ENCODE measurements at places on chromosomes 1 and 21.

- no peak for DNase-seq
Observed at GRCh38 chr1:101444381-101444780, 207.6 kb downstream of the S1PR1 start.

DNA sequence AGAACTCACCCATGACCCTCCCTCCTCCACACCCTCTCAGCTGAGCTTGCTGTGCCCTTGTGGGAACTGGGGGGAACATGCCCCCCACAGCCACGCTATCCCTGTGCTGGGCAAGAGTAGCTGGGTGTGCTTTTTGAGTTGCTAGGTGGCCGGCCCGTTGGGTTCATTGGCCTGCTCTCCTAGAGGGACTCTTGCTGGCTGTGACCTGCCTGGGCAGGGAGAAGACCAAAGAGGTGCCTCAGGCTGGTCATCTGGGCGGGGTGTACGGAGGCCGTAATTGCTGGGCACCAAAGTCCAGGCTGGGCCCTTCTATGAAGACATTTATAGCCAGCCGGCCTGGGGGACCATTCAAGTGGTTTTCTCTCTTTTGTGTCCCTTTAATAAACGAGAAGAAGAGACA lies 138.3 kb upstream of the ZBTB40 start:
- no peak for DNase-seq

- DNase-seq, result no peak
Observed at GRCh38 chr1:158112994-158113758, 67.5 kb upstream of the CD1D start.

DNA sequence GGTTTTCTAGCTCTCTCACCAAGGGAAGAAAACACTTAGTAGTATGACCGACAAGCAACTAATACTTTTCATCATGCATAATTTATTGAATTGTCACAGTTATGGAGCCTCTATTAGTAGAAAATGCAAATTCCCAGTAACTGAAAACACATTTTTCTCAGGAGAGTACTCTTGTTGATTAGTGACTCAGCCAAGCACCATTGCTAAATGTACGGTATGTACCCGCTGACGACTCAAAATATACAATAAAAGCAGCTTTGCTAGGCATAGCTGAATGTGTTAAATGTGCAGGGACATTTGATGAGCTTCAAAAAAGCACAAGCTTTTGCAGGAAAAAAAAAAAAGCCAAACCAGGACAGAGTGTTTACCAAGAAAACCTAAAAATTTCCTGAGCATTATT lies 63.9 kb downstream of the WDR64 start:
- no peak for DNase-seq

GRCh38 chr1:9478021-9478420 lies 61.2 kb upstream of the SLC25A33 start:
- no peak for DNase-seq

GRCh38 chr1:154442006-154442740 lies 37.0 kb downstream of the IL6R start:
- DNase-seq, result no peak

DNA sequence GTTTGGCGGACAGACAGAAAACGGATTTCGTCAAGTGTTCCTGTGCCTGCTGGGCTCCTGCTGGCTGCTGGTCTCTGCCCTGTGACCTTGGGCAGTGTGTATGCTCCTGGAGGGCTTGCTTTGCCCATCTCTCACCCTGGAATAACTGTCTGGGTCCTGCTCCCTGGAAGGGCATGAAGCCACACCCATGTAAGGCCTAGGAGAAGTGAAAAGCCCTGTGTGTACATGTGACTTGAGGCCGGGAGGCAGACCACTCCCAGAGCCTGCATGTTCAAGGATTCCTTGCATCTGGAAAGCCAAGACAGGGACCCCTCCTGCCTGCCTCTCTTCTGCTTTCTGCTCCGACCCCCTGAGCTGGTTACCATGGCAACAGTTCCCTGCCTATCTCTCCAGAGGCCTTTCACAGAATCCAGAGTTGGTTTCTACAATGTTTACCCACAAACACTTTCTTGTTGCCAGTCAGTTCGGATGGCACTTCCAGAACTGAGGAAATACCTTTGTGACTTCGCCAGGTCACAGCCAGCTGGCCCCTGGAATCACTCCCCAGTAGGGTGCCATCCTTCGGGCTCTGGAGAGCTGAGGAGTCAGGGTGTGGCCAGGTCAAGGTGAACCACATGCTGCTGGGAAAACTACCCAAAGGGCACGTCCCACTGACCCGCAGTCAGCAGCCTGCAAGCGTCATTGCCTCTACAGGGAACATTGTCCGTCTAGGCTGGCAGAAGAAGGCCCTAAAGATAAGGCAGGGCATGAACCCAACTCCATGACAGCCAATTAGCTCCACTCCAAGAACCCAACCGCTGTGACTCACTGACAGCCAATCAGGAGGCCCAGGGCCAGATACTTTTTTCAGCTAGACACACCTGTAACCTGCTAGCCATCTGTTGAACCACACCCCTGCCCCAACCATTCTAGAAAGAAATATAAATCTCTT lies 14.7 kb upstream of the GPR37L1 start:
- no peak for DNase-seq

DNA sequence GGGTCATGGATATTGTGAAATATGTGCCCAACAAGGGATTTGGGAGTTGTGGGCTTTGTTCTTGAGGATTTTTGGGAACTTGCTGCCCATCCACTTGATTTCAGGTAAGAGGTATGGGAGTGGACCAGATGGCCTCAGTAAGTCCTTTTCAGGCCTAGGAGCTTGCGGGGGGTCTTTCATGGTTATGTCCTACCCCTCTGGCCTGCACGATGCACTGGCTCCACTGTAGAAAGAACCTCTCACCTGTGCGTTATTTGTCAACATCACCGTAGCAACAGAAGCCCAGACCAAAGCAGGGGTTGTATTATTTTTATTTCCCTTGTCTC lies 8.6 kb downstream of the RIIAD1 start:
- no peak for DNase-seq

GRCh38 chr1:41109310-41110197 lies 88.0 kb upstream of the SLFNL1 start:
- no peak for DNase-seq

GRCh38 chr1:247366926-247367645 lies 35.4 kb upstream of the ZNF496 start:
- DNase-seq, result no peak

DNA sequence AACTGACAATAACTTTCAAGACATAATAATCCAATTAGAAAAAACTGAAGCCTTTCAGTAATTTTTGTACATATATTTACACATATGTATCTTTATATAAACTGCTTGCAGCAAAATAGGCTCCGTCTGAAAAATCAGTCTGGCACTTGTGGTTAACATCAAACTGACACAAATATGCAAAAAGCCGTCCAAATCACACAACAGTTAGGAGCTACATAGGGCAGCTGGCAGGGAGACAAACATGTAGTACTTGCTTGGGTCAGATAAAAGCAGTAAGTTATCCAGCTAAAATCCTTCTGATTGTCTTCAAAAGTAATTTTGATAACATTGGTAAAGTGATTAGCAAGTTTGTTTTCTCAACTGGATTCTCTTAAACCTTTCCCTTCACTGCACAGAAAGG lies 14.7 kb upstream of the GUCA2A start:
- no peak for DNase-seq

GRCh38 chr1:202561726-202562443 lies 148.4 kb downstream of the SYT2 start:
- no peak for DNase-seq

GRCh38 chr1:148318123-148318903 lies 164.8 kb downstream of the PPIAL4G start:
- DNase-seq, result no peak

DNA sequence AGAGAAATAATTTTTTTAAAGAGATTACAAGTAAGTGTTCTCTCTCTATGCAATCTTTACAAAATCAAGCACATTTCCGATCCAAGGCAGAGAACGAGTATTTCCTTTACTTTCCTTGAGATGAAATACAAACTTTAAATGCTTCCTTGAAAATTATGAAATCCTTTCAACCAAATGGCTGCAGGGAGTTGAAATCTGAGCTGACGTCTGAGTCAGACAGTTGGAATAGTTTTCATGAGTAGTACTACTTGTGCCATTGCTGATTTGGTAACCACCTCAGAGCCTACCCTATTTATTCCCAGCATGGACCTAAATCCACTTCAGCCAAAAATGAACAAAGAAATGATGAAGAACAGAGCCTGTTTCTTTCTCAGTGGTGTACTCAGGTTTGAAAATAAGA lies 183.6 kb downstream of the GIPC2 start:
- no peak for DNase-seq

- no peak for DNase-seq
Observed at GRCh38 chr1:3130268-3130667, 61.3 kb downstream of the PRDM16 start.

- DNase-seq, result peak; percentile 11
Observed at GRCh38 chr1:215567491-215568298, 591 bp downstream of the KCTD3 start.

DNA sequence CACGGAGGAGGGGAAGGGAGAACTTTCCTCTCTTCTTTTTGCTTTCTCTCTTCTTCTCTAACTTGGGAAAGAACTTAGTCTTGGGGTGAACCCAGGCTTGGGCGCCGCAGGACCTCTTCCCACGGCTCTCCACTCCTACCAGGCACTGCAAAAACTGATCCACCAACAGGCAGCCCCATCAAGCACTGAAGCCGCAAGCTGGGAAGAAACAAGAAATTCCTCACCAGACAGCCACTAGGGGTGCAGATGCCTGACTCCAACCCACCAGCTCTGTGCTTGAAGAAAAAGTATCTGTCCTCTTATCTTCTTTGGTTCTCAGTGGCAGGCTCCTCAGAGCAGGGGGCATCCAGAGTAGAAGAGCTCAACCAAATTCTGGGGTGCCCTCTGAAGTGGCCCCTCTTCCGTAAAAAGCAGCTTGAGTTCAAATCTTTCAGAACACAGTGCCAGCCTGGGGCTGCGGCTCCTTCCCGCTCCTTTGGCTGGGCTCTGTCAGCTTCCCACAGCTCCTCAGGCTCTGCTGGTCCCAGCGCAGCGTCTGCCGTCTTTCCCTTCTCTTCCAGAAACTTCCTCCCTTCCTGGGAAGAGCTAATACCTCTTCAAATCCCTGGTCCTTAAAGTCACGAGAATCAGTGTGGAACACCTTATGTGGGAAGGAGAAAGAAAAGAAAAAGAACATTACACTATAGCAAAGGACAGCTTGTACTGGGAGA lies 2.4 kb downstream of the SLC41A1 start:
- DNase-seq, result no peak

DNA sequence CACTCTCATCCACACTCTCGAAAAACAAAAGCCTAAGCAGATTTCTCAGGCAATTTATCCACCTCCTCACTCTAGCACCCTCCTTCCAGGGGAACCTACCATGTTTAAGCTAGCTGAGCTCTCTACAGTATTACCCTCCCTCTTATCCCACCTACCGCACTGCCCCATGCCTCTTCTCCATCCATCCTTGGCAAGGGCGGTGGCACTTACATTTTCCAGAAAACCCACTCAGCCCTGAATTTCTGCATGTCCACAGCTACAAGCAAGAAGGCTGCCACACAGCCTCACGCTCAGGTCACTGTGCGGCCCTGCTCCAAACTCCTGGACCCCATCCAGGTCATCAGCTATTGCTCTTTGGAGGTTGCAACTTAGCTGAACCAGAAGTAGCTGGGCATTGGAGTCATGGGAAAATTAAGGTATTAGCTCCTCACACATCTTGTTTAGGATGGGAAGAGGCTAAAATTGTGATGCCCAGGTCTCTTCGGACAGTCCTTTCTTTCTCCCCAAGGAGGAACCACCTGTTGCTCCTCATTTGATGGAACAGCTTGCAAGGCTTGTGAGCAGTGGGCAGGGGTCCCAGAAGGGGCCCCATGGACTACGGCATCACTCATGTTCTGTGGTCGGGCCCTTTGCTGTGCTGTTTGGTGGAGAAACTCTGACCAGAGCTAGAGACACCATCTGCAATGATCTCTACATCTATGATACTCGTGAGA lies 1.1 kb downstream of the KLHDC9 start:
- no peak for DNase-seq

GRCh38 chr1:85133565-85134159 lies 67.2 kb downstream of the SYDE2 start:
- DNase-seq, result no peak

DNA sequence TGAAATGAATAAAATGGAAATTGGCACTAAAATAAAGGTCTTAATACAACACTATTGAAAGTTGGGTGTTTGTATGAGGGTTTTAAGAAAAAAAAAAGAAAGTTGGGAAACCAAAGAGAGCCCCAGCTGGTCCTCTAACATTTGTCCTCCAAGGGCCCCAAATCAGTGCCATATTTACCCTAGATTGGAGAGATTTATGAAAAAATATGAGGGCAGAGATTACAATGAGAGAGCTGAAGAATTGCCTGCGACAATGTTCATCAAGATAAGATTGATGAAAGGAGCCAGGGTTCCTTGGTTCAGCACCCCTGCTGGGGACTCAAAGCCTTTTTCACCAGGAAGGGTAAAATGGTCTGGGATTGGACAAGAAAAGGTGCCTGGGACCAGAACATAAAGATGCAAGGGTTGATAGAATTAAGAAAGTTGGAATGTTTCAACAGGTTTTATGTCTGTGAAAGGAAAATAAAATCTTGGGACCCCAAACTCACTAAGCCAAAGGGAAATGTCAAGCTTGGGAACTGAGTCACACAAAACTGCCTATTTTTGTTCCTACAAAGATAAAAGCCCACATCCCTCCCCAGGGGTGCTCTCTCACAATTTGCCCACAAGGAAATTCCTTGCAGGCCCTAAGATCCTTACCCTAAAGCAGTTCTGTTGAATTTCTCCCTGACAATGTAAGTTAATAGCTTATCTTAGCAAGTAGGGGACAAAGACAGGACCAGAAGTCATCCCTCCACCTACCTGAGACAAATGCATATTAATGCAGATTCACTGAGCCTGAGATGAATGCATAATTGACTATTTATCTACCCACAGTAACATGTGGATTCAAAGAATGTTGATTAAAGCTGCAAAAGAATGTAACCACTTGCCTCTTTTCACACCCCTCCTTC lies 26.8 kb downstream of the CBR1 start:
- DNase-seq, result no peak

GRCh38 chr1:30176477-30176876 lies 546.9 kb downstream of the MATN1 start:
- DNase-seq, result no peak

DNA sequence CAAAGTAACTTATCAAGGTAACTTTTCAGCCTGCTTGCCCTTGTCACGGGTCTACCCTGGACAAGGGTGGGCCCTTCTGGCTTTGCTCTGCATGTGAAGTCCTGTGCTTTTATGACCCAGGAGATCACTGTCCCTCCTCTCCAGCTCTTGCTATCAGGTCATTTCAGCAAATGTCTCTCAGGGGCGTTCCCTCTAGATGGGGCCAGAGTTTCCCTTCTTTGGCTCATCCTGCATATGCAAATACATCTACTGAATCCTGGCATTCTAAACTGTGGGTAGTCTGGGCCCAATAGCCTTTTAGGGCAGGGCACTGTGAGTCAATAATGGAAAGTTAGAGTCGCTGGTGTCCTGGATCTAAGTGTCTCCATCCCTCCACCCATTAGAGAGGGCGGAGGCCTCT lies 366.9 kb upstream of the USP24 start:
- DNase-seq, result no peak

DNA sequence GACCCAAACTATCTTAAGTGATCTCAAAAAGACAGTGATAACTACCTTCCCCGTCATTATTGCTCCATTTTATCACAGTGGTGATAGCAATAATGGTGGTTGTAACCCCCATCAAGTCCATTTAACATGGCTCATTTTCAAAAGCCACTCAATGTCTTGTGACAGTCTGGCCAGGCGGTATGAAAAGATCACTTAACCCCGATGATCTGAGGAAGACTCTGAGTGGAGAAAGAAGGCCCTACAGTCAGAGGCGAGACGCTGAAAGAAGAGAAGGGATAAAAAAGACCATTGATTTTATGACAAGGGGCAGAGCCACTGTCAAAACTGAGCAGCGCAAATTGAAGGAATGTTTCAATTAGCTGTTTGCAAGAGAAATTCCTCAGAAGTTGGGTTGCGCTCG lies 417.2 kb upstream of the PBX1 start:
- no peak for DNase-seq

- no peak for DNase-seq
Observed at GRCh38 chr1:239058190-239058589, 328.2 kb upstream of the CHRM3 start.
